Aorta (tissue), 5 donors: ENCODE measurements at places on chromosomes 2 and 18. TPM values are rescaled to one million over a fixed set of nuclear protein-coding genes. Genes with fewer than 3 reads are reported as not detected.
A peak's percentile ranks its signal among the peaks of the same experiment; 100 is the strongest.

- H3K4me3 ChIP-seq: no peak overlapping the region
- DNase-seq: no peak
- peaks cover 5% of the 10 kb centered on the region for H3K4me1 ChIP-seq
- H3K27ac ChIP-seq: peak overlapping the region; percentile 99
- no peaks in the 10 kb centered on the region for H3K36me3 ChIP-seq
These were observed 112.1 kb downstream of the LTBP1 start for GRCh38 chr2:33058716-33059470.

DNA sequence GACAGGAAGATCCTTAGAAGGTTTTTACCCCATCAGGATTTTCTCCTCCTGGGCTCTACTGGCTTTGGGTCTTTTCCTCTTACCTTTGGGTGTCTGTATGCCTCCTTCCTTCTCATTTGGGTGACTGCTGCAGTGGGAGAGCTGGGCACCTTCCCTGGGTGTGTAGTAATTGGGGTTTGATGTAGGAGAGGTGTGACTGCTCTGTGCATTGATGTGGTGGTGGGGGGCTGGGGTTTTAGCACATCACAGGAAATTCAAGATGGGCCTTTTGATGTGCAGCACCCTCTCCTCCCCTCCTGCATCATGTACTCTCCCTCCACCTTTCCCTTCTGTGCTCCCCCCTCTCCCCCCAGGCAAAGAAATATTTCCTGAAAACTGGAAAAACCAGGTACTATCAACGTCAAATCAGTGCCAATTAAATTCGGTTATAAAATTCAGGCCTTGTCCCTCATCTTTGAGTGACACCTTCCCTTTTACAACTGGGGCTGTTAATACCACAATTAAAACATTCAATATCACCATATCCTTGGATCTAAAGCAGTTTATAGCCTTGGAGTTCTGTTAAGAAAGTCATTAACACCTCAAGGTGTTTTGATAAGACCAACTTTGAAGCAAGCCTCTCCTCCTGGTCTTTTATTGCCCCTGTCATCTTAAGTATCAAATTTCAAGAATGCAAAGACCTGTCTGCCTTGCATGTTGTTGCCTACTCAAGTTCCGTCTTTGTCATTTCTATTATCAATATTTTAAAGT, 23.3 kb downstream of the EDAR start:
- H3K4me1 ChIP-seq: no peaks in the 10 kb centered on the region
- no peak for DNase-seq
- H3K27ac ChIP-seq: no peak overlapping the region
- no peaks in the 10 kb centered on the region for H3K27me3 ChIP-seq
- H3K4me3 ChIP-seq: no peak overlapping the region

- no peak overlapping the region for H3K27ac ChIP-seq
- no peaks in the 10 kb centered on the region for H3K4me1 ChIP-seq
- no peak overlapping the region for H3K4me3 ChIP-seq
- no peaks in the 10 kb centered on the region for H3K27me3 ChIP-seq
These were observed 2012.3 kb upstream of the PIK3C3 start for GRCh38 chr18:39942702-39943101.

DNA sequence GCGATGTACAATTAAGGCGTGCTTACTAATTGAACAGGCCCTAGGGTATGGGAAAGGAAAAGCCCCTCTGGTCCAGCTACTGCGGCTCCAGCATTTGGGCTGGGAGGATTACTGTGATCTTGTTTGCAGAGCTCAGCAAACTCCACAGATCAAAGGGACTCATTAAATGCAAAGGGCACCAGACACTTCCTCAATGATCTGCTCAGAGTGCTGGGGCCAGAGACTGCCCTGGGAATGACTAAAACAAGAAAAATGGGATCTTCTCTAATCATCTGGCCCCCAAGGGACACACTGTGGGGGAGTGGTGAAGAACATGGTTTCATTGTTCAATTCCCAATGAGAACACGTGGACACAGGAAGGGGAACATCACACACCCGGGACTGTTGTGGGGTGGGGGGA, 85.0 kb downstream of the MARCHF4 start:
- H3K27me3 ChIP-seq: no peaks in the 10 kb centered on the region
- H3K27ac ChIP-seq: no peak overlapping the region
- no peak for DNase-seq
- H3K4me1 ChIP-seq: no peaks in the 10 kb centered on the region

Gene GPAT2
- 3.5 TPM for polyA plus RNA-seq

DNA sequence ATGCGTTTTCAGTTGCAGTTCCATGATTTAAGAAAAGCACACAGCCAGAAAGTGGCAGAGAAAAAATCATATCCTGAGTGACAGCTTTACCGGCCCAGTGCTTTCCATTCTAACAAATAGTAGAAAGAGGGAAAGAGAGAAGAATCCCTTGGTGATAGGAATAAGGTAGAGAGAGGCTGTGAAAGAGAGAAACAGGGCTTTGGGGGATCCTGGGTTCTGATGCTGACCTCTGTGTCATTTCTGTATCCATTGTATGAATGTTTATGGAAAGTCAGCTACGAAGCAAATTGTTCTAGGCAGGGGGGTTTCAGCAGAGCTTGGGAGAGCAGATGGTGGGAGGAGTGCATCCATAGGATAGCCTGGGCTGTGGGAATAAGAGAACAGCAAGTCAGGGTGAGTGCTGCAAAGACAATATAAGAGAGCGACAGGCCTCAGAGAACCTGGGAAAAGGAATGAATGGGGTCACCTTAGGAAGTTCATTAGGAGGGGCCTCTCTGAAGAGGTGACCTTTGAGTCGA, 203.4 kb upstream of the TNP1 start:
- H3K27ac ChIP-seq: no peak overlapping the region
- no peak overlapping the region for H3K4me3 ChIP-seq
- DNase-seq: no peak
- H3K4me1 ChIP-seq: no peaks in the 10 kb centered on the region
- H3K36me3 ChIP-seq: no peaks in the 10 kb centered on the region

Gene UGT1A4
- not detected for polyA plus RNA-seq

DNA sequence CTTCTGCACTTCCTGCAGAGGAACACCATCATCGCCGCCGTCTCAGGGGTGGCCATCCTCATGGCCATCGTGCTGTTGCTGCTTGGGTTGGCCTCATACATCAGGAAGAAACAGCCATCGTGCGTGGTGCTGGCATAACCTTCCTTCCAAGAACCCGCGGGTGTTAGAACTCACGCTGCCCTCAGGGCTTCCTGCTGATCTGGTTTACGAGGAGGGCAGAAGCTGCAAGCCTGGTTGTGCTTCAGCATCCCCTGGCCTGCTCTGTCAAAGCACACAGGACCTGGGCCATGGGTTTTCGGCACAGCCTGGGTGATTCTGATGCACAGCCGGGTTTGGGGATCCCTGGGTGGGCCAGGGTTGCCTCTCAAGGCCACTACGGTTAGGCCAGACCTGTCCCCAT, 12.2 kb upstream of the ZAP70 start:
- H3K27me3 ChIP-seq: no peaks in the 10 kb centered on the region
- DNase-seq: no peak
- H3K4me3 ChIP-seq: no peak overlapping the region
- H3K27ac ChIP-seq: no peak overlapping the region
- H3K4me1 ChIP-seq: no peaks in the 10 kb centered on the region

DNA sequence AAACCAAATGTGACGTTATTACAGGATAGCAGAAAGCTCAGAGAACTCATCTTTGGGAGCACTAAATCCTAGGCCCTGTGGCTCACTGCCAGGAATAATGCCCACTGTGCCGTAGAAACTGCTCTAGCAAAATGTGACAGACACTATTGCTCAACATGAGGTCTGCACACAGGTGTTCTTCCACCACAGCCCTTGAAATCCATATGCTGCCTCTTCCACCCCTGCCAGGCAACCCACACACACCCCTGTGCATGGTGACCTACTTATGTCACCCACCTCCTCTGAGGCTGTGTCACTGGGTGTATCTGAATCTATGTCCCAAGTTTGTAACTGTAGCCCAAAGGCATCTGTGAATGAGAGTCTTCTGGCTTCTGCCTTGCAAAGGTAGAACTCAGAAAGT, 66.1 kb upstream of the MBOAT2 start:
- no peak overlapping the region for H3K27ac ChIP-seq
- H3K27me3 ChIP-seq: peaks cover 2% of the 10 kb centered on the region
- no peaks in the 10 kb centered on the region for H3K36me3 ChIP-seq
- no peaks in the 10 kb centered on the region for H3K4me1 ChIP-seq
- no peak overlapping the region for H3K4me3 ChIP-seq

GRCh38 chr2:38533180-38533579, 69.5 kb downstream of the HNRNPLL start:
- H3K36me3 ChIP-seq: no peaks in the 10 kb centered on the region
- DNase-seq: peak; percentile 66
- H3K4me3 ChIP-seq: no peak overlapping the region

- H3K4me3 ChIP-seq: no peak overlapping the region
- peaks cover 1% of the 10 kb centered on the region for H3K27me3 ChIP-seq
- no peak for DNase-seq
- H3K4me1 ChIP-seq: no peaks in the 10 kb centered on the region
These were observed 29.4 kb upstream of the BMP10 start for GRCh38 chr2:68900496-68901198.

- DNase-seq: no peak
- no peak overlapping the region for H3K27ac ChIP-seq
- no peak overlapping the region for H3K4me3 ChIP-seq
- H3K36me3 ChIP-seq: no peaks in the 10 kb centered on the region
- no peaks in the 10 kb centered on the region for H3K27me3 ChIP-seq
These were observed 119.8 kb downstream of the PTPN4 start for GRCh38 chr2:119879502-119879901.
